ENCODE measurements at places on chromosomes 5 and 9.

GRCh38 chr5:58358501-58359178, 101.2 kb downstream of the PLK2 start:
- DNase-seq = no peak

- DNase-seq = peak; percentile 13
These were observed at the start of gene F2RL1 for GRCh38 chr5:76818844-76819831. Gene F2RL1 (plus strand): TSS chr5:76819030. CDS start chr5:76819183, 153 bp downstream.

DNA sequence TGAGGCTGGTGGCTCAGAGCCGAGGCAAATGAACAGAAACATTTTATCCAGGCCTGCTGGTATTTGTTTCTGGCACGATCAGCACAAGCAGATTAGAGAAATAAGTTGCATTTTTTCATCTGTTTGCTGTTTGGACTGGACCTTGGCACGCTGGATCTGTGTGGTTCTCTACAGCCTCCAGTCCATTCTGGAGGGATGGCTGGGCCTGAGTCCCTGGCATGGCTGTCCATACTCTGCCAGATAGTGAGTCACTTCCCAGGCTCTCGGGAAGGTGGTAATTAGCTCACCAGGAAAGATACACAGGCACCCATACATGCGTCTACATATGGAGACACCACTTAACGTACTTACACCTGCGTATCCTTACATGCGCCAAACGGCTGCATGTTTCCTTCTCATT, 78.6 kb downstream of the SPRY4 start:
- DNase-seq = no peak

DNA sequence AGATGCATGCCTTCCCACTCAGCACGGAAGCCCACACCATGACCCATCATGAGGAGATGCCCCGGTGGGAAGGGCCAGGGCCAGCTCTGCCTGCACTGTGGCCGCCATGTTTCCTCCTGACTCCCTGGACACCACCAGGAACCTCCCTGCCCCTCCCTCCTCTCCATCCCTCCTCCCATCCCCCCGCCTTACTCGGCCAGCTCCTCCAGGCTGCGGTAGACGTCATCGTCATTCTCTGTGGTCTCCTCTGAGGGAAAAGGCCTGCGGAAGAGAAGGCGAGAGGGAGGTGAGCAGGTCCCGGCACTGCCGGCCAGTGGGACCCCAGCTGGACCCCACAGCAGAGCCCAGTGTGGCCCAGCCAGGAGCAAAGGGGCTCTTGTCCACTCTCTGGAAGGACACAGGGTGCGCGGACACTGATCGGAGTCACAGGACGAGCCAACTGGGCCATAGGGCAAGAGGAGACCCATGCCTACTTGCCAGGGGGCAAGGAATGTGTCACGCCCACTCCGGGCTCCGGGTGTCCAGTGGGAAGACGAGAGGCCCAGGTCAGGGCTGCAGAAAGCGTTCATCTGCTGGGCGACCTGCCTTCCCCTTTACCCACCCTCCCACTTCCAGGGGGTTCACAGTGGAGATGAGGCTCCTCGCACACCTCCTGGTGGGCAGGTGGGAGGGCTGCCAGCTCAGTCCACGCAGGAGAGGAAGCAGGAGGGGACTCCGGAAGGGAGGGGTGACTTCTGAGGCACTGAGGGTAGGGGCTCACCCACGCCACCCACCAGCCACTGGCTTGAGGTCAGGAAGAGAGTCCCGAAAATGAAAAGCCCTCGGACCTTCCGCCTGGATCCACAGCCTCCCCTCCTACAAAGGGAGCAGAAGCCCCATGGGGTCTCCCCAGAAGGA, 96.2 kb upstream of the SARDH start:
- DNase-seq = no peak

- DNase-seq = no peak
These were observed 168.4 kb upstream of the NR3C1 start for GRCh38 chr5:143571642-143572624.

DNA sequence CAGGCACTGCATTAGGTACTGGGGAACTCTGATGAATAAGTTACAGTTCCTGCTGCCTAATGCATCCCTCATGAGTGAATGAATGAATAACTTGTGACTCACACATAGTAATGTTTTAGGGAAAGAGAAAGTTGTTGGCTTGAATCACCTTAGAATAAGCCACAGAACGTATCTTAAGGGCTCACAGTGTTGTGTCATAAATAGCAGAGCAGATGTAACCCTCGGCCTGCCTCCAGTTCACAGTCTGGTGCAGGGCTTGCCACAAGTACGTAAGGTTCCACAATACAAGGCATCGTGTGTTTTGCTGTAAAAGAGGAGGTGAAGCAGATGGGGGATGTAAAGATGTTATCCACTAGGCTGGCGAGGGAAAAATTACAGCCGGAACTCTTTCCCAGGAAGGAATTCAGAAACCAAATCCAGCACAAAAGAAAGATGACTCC, 218.7 kb downstream of the TRPM3 start:
- DNase-seq = no peak

GRCh38 chr9:95785209-95785608, 90.3 kb upstream of the ERCC6L2 start:
- DNase-seq = no peak

- DNase-seq = no peak
These were observed 378.3 kb downstream of the BRINP1 start for GRCh38 chr9:118990949-118991348.

DNA sequence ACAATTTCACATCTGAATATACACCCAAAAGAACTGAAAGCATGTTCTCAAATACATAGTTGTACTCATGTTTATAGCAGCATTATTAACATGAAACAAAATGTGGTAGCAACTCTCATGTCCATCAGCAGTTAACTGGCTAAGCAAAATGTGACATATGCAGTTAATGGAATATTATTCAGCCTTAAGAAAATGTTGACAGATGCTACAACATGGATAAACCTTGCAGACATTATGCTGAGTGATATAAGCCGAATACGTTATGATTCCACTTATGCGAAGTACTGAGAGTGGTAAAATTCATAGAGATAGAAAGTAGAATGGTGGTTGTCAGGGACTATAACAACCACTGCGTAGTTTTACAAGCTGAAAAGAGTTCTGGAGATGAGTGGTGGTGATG, 1469.0 kb upstream of the ACO1 start:
- DNase-seq = no peak

DNA sequence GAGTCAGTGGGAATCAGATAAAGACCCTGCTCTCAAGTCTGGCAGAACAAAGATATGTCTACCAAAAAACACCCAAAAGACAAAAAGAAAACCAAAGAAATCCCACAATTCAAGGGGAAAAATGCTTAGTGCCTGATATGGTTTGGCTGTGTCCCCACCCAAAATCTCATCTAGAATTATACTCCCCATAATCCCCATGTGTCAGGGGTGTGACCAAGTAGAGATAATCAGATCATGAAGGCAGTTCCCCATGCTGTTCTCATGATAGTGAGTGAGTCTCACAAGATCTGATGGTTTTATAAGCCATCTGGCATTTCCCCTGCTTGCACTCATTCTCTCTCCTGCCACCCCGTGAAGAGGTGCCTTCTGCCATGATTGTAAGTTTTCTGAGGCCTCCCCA, 13.4 kb downstream of the FBXO10 start:
- DNase-seq = no peak

DNA sequence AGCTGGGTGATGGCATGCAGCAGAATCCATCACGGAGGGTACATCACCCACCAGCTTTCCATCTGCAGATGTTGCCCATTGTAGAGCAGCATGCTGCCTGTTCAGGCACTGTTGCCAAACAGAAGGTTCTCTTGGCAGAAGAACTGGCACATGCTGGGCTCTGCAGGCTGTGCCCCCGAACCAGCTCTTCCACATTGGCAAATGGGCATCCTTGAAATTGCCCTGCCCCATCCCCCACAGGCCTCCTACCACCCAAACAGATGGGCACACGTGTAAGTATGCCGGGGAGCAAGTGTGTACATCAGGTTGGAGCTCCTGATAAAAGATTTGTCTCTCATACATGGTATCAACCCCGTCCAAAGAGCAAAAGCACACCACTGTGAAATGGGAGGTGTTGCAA, 220.3 kb upstream of the TAS2R1 start:
- no peak for DNase-seq

- DNase-seq = no peak
These were observed 153.9 kb downstream of the ELAVL2 start for GRCh38 chr9:23672151-23672550.

DNA sequence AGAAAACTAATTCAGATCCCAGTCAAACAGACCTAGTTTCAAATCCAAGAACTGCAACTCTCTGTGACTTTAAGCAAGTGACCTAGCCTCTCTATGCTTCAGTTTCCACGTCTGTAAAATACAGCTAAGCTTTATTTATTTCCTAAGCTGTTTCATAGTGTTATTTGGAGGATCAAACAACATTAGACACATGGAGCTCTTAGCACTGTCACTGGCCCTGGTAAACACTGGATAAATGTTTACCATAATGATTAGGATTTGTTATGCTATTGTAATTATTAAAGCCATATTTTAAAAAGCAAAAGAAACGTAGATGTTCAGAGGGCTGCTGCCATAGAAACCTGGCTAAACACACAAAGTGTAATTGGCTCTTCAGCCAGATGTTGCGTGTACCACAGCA, 26.6 kb upstream of the C5orf58 start:
- no peak for DNase-seq

GRCh38 chr5:137313526-137314175, 185.5 kb downstream of the SPOCK1 start:
- no peak for DNase-seq

DNA sequence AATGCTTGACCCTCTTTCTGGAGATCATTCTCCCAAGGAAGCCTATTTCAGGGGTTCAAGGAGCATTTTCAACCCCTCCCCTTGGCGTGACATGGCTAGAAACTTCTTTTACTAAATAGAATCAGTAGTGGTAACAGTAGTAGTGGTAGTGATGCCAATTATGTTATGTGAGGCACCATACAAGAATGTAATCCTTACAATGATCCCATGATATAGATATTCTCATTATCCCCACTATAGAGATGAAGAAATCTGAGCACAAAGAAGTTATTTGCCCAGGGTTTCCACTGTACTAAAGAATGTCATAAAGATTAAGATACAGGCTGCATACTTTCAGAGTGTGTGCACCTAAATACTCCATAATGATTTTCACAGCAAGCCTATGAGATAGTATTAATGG, 155.4 kb upstream of the CLINT1 start:
- DNase-seq = no peak

DNA sequence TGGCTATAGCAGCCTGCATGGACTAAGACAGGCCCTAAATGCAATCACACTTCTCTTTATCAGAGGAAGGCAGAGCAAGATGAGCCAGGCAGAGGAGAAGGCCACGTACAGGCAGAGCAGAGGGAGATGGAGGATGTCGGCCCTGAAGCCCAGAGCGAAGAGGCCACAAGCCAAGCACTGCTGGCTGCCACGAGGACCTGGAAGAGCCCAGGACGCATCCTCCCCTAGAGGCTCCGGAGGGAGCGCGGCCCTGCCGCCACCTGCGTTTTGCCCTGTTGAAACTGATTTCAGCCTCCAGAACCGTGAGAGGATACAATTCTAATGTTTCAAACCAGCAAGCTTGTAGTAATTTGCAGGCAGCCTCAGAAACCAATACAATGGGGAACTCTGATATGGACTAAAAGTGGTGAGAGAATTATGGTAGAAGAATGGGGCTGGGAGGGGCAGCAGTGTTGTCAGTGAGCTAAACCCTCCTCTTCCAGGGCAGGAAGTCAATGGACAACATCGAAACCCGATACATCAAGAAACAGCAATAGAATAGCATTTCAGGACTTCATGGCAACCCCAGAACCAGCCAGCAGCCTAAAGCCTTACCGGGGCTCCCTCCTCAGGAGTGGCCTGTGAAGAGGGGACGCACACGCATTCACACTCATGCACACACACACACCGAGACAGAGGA, 32.6 kb downstream of the ADAMTS2 start:
- no peak for DNase-seq
